Fibroblast of gingiva (primary cell): ENCODE measurements at places on chromosomes 11 and 22.

DNA sequence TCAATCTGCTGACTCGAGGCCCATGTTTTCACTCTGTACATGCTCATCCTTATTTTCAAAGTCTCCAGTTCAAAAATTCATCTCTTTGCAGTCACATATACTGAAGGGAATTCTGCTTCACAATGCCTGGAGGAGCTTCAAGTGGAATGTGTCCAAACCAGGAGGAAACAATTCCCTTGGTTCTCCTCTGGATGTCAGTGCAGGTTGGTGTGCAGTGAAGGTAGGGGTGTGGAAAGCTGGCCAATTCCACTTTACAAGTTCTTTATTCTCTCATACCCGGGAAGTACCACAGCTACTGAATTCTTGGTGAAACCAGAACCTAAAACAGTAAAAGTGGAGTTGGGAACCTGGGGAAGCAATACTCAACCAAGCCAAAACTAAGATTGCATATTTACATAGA, 57.3 kb downstream of the BDNF start:
- DNase-seq: no peak

DNA sequence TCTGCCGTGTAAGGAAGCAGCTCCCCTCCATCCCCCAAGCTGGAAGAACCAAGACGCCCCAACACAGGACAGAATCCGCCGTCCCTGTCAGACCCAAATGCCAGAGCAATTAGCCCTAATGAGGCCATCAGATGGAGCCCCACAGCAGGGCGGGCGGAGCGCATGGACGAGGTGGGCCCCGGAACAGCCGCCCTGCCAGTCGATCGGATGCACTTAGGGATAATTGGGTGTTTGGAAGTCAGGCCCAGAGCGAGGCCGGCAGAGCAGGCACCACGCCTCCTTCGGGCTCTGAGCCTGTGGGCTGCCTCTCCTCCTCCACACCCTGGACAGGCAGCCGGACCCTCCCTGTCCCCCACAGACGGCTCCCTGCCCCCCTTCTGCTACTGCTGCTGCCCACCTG, 5.5 kb upstream of the TH start:
- no peak for DNase-seq

GRCh38 chr22:27919942-27920755, 1.1 kb upstream of the PITPNB start:
- DNase-seq: peak; percentile 83

- DNase-seq: no peak
Measured at GRCh38 chr11:14669958-14670357, 26.4 kb downstream of the PDE3B start.

GRCh38 chr11:40293655-40294348, 1165.7 kb downstream of the LRRC4C start:
- peak; percentile 81 for DNase-seq

DNA sequence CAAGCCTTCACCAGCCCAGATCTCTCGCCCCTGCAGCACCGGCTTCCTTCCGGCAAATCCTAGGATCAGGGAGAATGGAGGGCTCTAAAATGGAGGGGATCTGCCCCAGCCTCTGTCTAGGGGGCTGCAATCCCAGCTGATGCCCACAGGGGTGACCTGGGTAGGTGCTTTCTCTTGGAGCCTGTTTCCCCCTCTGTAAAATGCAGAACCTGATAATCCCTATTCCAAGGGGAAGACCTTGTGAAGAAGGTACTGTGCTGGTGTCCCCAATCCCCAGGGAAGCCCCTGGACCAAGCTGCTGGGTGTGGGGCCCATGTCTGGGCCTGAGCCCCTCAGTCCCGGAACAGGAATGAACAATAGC, 2.8 kb downstream of the EMID1 start:
- DNase-seq: no peak

DNA sequence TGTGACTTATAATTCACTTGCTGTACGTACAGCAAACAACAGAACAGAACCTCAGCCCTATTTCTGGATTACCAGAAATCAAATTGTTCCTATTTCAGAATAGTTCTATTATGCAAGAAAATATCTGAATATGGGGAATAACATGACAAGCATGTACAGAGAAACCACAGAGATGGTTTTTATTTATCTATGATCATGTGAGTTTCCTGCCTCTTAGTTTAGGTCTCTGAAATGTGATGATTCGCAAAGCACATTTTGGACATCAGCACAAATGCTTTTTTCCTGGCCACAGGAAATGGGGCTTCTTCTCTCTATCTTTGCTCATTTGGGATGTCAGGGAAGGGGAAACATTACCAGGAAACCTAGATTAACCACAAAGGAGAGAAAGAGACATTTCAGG, 266.7 kb upstream of the CTSC start:
- DNase-seq: peak; percentile 58

DNA sequence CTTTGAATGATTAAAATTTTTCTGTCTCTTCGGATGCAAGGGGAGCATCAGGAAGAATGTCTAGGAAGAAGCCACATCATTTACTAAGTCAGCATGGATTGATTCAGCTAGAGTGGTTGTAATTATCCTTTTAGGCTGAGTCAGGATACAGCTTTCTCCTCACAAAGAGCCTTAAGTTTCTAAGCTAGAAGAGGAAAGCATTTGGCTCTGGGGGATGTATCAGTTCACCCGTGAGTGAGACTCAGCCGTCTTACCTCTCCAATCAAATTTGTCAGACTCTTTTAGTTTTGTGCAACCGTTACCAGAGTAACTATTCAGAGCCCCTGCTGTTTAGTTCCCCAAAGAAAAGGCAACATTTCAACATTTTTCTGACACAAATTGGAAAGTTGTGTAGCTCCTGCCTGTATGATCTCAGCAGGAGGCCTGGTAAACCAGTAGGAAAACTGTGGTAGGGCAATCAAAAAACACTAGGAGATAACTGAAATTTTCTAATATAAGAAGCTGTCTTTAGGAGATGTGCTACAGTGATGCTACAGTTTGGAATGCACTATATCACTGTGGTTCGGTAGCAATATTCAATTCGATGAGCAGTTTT, 432.4 kb upstream of the LUZP2 start:
- DNase-seq: no peak

- no peak for DNase-seq
Measured at GRCh38 chr11:70107191-70107590, 29.1 kb downstream of the ANO1 start.

- DNase-seq: no peak
Measured at GRCh38 chr11:73233692-73234470, 15.8 kb downstream of the P2RY2 start.

GRCh38 chr11:118511601-118512000, 15.7 kb upstream of the TTC36 start:
- DNase-seq: no peak

- no peak for DNase-seq
Measured at GRCh38 chr11:89168396-89168795, 9.3 kb upstream of the TYR start.

- DNase-seq: no peak
Measured at GRCh38 chr11:17268902-17269301, 7.6 kb upstream of the NUCB2 start.

DNA sequence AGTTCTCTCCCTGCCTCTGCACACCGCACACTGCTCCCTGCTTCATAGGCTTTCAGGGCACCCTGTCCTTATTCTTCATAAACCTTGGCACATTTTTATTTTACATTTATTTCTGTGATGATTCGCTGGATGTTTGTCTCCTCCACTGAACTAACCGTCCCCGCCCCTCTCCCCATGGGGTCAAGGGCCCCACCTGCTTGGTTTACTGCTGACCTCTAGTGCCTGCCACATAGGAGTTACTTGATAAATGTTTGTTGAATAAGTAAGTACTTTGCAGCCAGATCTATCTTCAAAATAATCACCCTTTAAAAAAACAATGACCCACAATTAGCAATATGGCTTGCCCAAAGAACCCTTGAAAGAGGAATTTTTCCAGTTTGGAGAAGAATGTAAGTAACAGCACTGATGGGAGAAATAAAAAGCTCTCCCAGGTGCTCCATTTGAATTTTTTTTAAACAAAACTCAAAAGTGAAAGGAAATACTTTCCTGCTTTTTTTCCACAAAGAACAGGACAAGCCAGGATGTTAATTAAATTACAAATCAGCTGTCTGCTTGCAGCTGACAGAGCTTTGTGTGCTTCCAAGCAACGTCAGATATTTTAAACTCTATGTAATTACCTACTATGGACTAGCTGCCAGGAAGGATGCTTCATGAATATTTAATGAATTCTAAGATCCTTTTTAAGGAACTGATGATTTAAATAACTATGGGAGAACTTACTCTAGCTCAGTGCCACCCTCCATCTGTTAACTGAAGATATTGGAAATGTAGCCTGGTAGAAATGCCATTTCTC, 1083.6 kb downstream of the DLG2 start:
- DNase-seq: no peak

DNA sequence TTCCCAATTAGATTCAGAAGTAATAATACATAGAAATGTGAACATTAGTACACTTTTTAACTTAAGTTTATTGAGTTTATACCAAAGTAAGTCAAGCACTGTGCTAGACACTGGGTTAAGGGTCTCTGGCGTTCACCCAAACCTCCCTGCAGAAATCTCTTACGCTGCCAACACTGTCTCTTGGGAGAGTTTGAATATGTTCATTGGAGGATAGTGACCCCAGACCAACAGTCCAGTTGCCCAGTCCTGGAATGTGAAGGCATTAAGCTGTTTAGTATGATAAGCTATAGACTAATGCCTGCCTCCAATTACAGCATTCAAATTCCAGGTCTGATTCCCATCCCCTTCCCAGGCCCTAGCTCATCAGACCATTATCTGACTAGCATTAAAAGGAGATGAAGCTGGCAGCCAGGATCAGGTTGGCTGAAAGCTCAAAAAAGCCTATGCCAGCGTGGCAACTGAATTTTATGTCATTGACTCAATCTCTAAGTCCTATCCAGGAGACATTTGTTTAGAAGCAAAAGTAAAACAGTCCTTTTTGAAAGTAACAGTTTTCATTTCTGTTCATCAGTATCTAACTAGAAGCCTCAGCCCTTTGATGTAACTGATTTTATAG, 77.8 kb downstream of the SFI1 start:
- peak; percentile 39 for DNase-seq

DNA sequence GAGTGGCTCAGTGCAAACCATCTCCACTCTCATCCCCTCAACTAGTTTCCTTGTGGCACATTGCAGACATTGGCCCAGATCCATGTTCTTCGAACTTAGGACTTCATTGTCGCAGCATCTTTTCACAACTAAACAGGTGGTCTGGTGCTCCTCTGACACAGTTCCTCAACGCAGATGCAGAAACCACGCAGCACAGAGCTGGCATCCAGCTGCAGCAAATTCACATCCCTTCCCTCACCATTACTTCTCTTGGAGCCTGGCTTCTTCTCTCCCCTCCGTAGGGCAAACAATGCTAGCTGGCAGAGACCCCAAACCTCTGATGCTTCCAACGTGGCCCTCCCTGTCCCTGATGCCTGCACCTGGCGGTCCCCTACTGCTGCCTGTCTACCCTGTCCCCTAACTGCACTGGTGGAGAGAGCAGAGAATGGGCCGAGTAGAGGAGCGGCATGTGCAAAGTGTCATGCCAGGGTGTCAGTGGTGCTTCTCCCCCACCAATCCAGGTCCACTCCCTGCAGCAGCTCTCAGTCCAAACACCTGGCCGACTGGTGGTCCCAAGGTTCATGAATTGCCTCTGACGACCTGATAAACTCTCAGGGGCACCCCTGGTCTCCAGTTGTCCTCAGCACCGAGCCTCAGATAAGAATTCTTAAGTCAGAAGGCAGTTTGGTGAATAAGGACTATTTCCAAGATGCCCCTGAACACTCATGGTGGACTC, 18.1 kb downstream of the TMPRSS13 start:
- DNase-seq: no peak

DNA sequence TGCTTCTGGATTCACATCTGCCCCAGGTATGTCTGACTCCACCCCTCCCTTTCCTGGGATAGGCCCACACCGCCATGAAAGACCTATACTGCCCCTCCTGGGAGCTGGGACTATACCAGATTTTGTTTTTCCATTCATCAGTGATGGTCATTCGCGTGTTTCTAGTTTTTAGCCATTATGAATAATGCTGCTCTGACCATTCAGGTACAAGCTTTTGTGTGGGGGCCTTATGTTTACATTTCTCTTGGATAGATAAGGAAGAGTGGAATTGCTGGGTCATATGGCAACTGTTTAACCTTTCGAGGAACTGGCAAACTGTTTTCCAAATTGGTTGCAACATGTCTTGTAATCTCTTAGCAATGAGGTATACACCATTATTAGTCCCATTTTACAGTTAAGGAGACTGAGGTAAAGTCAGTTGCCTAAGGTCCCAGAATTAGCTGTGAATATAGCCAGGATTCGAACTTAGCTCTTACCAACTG, 1.2 kb upstream of the TBC1D10A start:
- DNase-seq: no peak

DNA sequence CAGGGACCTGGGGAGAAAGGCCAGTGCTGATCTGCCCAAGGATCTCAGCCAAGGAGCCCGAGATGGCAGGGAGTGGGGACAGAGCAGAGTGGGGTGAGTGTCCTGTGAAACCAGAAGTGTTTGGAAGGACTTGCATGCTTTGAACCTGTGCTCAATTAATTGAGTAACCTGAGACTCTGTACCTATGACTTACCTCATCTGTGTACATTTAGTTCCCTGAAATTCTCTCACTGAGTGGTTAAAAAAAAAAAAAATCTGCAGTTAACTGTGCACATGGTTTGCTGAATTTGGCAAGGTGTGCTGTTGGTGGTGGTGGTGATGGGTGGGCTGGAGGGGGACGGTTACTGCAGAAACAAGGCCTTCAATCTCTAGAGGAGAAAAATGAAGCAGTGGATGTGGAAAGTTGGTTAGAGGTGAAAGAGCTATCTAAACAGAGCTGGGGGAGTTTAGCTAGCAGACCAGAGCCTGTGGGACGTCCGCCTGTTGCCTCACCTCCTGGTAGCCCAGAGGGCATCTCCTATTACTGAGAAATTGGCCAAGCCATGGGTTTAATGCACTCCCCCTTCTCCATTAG, 8.3 kb upstream of the SORL1-AS1 start:
- no peak for DNase-seq

GRCh38 chr11:10650166-10650565, 43.4 kb downstream of the IRAG1 start:
- DNase-seq: no peak

DNA sequence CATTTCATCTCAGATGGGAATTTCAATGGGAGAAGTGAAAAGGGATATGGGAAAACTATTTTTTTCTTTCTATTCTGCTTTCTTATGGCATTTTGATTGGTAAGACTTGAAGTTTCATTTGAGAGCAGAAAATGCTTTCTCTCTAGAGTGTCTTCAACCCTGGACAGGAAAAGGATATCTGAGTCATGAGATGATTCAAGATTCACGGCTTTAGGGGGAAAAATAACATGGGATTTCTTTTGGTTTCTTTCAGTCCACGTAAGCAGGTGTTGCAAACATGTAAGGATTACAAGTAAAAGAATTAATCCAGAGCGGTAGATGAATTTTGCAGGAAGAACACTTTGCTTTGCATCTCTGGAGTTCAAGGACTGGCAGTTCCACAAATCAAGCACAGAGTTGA, 1001.0 kb upstream of the TENM4 start:
- DNase-seq: no peak
